ENCODE measurements at places on chromosomes 3 and 15. TPM values are rescaled to one million over a fixed set of nuclear protein-coding genes. Genes with fewer than 3 reads are reported as not detected.

DNA sequence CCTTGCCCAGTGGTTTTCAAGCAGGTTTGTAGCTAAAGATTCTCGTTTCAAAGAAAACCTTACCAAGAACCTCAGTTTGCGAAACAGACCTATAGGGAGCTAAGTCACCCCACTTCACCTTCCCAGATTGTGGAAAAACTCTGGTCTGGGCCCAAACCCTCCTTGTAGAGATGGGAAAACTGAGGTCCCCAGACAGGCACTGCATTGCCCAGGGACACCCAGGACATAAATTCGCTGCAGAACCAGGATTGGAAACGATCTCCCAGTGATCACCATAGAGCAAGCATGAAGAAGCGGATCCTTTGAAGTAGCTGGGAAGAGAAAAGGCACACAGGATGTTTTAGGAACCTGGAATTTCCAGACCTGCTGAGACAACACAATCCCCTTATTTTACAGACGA is 85.6 kb upstream of the PIAS1 start:
- no peak for DNase-seq

GRCh38 chr3:30527720-30528119 is 78.7 kb upstream of the TGFBR2 start:
- no peak for DNase-seq

- DNase-seq, result no peak
These were observed 235.9 kb downstream of the LPP start for GRCh38 chr3:188389711-188390342.

DNA sequence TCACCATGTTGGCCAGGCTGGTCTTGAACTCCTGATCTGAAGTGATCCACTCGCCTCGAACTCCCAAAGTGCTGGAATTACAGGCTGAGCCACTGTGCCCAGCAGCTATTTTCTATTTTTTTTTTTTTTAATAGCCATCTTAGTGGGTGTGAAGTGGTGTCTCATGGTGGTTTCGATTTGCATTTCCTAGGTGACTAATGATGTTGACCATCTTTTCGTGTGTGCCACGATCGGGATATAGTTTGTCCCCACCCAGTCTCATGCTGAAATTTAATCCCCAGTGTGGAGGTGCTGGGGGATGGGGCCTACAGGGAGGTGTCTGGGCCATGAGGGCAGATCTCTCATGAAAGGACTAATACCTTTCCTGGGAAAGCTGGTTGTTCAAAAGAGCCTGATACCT is 41.8 kb upstream of the MUC13 start:
- no peak for DNase-seq

GRCh38 chr3:14741510-14741909 is 66.6 kb downstream of the C3orf20 start:
- DNase-seq, result no peak

DNA sequence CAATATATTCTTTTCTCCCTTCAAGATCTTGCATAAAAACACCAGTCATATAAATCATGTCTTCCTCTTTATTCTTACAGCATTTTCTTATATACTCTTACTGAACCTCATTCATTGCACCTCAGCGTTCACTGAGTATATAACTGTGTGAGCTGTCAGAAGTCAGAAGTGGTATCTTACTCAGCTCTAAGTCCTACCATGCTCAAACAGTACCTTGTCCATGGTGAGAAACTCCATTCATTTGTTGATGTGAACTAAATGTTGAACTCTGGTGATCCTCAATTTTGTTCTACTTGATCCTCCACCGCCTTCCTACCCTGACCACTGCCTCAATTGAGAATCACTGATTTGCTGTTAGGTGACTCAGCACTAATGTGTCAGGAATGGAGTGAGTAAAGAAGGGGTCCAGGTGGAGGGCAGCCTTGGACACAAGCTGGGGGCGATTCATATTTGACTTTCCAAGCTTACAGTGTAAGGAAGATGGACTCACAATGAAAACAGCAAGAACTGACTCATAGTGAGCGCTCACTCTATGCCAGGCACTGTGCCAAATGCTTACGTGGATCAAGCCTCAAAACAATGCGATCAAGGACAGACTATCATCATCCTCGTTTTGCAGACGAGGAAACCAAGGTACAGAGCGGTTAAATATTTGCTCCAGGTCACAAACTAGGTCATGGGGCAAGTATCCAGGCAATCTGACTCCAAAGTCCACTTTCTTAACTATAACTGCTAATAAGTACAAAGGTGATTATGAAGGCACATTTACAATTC is 13.5 kb upstream of the ZFYVE19 start:
- no peak for DNase-seq

- DNase-seq, result no peak
These were observed 65.8 kb upstream of the LEKR1 start for GRCh38 chr3:156760333-156760732.

GRCh38 chr15:71290881-71291635 is 175.8 kb downstream of the THSD4 start:
- DNase-seq, result no peak

The CCDC54 gene
- total RNA-seq, result not detected

The SEMA3G gene
- total RNA-seq, result 5.2 TPM

The STXBP5L gene
- total RNA-seq, result 3.0 TPM

The COPG1 gene
- 116 TPM for total RNA-seq

The ARL14 gene
- not detected for total RNA-seq

The SLC15A2 gene
- total RNA-seq, result 1.4 TPM

The SLC22A13 gene
- total RNA-seq, result 0.41 TPM

The LRRC31 gene
- total RNA-seq, result not detected
